ENCODE measurements at places on chromosomes 16 and 17.

- DNase-seq = peak; percentile 93
Observed at GRCh38 chr17:41579484-41580243, 7.0 kb downstream of the KRT14 start.

GRCh38 chr17:51860954-51861561 is 297.5 kb downstream of the CA10 start:
- no peak for DNase-seq

DNA sequence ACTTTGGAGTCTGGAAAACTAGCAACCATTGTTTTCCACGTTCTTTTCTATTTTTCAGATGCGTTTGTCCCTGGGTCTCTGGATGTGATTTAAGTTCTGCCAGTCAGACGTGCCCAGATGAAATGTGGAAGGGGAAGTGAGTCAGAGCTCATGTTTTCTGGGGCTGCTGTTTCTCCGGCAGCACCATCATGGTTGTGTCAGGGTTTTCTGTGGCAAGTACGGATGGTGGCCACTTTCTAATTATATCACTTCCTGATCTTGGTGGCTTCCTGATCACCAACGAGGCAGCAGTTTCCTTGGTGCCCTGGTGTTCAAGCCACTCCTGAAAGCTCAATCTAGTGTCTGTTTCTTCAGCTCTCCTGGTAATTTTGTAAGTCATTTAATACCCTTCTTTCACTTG is 31.4 kb upstream of the PMFBP1 start:
- DNase-seq = no peak

DNA sequence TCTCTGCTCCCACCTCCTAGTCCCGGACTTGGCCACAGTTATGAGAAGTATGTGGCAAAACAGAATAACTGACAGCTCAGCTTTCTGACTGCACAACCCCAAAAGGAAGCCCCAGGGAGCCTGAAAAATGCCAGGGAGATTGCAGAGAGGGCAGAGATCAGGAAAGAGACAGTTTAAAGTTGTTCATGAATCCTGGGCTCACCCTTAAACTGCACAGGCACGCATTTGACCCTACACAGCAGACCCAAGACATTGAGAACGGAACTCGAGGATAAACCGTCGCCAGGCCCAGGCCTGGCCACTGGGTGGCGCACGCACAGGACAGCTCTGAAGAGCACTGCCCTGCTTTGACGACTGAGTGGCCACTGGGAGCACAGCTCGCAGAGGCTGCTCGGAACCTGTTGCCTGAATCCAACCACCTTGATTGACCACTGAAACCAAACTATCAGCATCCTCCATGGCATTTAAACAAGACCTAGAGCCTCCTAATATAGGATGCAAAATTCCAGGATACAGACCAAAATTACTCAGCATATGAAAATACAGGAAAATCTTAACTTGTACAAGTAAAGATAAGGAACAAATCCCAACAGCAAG is 114.0 kb downstream of the C16orf95 start:
- DNase-seq = no peak

DNA sequence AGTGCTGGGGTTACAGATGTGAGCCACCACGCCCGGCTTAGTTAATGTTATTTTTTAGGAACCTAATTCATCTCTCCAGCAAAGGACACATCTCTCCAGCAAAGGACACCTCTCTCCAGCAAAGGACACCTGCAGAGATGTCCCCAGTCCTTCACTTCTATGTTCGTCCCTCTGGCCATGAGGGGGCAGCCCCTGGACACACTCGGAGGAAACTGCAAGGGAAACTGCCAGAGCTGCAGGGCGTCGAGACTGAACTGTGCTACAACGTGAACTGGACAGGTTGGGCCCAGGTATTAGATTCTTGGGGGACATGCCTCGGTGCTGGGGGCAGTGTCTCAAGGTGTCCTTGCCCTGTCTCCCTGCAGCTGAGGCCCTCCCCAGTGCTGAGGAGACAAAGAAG is 4.7 kb downstream of the PFAS start:
- no peak for DNase-seq

DNA sequence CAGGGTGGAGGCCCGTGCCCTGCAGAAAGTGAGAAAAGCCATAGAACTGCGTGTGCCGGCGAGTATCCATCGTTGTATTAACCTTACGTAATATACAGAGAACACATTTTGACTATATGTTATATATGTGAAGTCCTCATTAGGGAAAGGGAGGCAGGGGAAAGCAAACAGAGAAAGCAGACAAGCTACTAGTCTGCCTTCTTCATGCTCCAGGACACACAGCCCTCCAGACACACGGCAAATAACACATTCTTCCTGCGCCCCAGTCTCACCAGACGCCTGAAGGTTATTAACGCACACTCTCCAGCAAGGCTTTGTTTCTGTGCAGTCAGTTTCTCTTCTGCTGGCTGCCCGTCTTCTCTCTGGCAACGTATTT is 28.8 kb downstream of the PRDM7 start:
- DNase-seq = no peak

GRCh38 chr17:40473573-40474365 is 27.7 kb downstream of the TNS4 start:
- no peak for DNase-seq

GRCh38 chr17:6627019-6627418 is 13.5 kb downstream of the KIAA0753 start:
- no peak for DNase-seq

DNA sequence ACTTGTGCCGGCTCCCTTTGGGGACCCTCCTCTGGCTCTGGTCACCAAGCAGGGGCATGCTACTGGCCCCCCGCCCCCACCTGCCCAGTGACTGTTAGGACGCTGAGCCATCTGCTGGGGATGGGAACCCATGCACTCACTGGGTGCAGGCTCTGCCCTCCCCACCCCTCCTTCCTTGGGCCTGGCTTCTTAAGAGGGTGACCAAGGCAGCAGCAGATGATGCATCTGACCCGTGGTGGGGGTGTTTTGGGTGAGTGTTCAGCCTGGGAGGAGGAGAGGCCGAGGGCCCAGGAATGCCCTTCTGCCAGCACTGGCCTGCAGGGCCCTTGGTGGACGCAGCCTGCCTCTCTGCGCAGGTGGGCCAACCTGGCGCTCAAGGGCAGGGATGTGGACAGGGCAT is 19.2 kb upstream of the MTSS2 start:
- DNase-seq = no peak

GRCh38 chr17:43702637-43703036 is 40.9 kb upstream of the MEOX1 start:
- no peak for DNase-seq

Measured in posterior vena cava (tissue), 2 donors.